ENCODE measurements at places on chromosomes 5 and 9.

DNA sequence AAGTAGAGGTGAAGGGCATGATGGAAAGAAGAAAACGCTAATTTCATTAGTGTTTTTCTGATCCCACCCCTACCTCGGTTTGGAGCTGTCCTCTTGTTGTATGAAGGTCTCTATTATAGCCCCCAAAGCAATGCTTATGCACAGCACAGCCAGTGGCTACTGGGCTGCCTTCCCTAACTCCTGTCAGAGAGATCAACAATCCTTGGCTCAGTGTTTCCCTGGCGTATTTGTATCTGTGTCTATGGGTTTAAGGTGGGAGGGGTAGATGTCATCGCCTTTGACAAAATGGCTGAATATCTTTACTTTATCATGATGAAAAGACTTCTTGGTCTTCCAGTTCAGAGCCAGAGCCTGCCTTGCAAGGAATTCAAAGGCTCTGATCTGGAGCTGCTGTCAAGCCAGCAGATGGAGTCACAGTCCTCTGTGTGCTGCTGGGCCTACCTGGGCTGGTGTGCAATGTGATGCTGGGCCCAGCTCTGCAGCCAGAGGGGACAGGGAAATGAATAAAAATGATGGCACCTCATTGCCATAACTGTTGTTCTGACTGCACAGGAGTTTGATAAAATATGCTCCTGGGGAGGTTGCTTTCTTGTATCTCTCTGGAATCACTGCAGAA, 20.1 kb upstream of the HSPA9 start:
- no peak for DNase-seq

GRCh38 chr5:127892467-127893207, 189.4 kb downstream of the CCDC192 start:
- no peak for DNase-seq

DNA sequence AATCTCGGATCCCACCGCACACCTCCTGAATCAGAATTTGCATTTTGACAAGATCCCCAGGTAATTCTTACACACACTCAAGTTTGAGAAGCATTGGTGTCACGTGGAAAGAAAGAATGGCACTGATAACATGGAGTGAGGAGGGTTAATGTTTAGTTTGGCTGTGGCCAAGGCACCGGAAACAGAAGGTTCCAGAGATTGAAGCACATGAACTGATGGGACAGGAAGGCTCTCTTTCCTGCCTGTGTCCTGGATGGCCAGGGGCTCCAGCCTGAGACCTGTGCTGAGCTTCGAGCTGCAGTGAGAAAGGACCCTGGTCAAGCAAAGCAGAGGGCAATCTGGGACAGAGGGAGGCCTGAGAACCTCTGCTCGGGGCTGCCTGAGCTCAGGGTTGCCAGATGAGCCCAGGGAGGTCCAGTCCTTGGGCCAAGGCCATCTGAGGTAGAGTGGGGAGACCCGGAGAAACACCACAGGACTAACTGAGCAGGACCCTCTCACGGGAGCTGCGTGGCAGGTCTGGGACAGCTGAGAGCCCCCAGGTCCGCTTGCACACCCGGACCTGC, 27.3 kb downstream of the AFAP1L1 start:
- DNase-seq: no peak

DNA sequence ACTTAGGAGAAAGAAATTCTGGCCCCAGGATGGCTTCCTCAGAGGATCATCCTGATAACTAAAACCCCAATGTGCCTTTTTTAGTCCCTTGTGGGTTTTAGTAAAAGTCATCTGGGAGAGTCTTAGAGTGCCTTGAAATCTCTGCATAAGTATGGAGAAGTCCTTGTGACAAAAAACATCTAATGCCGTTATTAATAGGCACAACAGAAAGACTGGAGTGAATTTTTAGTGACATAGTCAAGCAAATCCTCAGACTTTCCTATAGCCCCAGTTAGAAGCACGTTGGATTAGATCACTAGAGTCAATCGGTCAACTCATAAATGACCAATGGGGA, 108.2 kb upstream of the MPDZ start:
- no peak for DNase-seq

- DNase-seq: no peak
Measured at GRCh38 chr5:35081134-35081533, 33.4 kb upstream of the AGXT2 start.

DNA sequence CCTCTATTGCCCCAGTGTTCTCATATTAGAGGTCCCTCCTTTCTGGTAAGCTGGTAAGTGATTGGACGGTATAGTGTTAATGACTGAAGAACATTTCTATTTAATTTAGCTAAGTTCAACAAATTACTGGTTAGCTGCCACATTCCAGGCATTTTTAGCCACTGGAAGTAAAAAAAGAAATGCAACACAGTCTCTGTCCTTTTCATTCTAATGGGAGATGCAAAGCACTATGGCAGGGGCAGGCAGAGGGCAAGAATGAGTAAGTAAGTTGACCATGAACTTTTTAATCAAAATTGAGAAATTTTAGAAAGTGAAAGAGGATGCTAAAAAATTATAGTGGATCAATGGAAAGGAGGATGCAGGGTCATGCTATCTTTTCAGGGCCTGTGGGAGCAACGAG, 137.4 kb downstream of the GPBP1 start:
- DNase-seq: no peak

GRCh38 chr5:122942164-122942914, 94.2 kb downstream of the PPIC start:
- DNase-seq: no peak

DNA sequence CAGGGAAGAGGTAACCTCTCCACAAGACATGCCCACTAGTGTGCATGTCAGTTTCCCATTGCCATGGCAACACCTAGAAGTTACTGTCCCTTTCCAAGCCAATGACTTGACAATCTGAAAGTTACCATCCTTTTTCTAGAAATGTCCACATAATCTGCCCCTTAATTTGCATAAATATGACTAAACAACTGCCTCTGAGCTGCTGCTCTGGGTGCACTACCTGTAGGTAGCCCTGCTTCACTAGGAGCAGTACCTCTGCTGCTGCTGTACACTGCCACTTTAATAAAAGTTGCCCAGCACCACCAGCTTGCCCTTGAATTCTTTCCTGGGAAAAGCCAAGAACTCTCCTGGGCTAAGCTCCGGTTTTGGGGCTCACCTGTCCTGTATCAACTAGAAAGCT, 392.4 kb downstream of the NTRK2 start:
- no peak for DNase-seq

DNA sequence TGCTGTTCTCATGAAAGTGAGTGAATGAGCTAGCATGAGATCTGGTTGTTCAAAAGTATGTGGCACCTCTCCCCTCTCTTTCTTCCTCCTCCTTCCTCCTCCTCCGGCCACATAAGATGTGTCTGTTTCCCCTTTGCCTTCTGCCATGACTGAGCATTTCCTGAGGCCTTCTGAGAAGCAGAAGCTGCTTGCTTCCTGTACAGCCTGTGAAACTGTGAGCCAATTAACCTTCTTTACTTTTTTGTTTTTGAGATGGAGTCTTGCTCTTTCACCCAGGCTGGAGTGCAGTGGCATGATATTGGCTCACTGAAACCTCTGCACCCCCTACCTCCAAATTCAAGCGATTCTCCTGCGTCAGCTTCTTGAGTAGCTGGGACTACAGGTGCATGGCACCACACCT, 6.1 kb downstream of the S100Z start:
- DNase-seq: peak; percentile 20

DNA sequence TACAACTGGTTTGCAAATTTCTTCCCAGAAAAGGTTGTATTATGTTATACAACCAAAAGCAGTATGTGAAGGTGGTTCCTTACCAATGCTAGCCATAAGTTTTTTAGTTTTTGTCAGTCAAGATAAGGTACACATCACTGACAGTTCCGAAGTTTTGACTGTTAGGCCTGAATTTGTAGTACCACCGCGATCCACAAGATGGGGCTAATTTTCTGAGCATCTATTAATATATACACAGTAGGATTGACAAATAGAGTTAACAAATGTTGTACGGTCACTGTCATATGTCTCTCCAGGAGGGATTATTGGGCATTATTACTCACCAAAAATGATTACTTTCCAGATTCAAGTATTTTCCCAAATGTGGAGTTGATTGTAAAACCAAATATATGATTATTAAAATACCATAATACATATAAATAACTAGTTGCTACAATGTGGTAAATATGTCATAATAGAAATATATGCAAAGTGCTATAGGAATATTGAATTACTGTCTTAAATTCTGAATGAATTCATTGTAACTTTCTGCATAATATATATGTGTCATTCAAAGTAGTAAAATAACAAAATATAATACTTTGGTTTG, 28.4 kb upstream of the LRRC19 start:
- peak; percentile 57 for DNase-seq

- DNase-seq: no peak
Measured at GRCh38 chr9:132698989-132699388, 28.7 kb downstream of the GTF3C4 start.

GRCh38 chr9:89882930-89883361, 278.1 kb downstream of the GADD45G start:
- peak; percentile 0 for DNase-seq

GRCh38 chr5:173864126-173865050, 23.8 kb upstream of the CPEB4 start:
- DNase-seq: no peak

- DNase-seq: no peak
Measured at GRCh38 chr5:83731638-83732037, 11.0 kb upstream of the HAPLN1 start.

DNA sequence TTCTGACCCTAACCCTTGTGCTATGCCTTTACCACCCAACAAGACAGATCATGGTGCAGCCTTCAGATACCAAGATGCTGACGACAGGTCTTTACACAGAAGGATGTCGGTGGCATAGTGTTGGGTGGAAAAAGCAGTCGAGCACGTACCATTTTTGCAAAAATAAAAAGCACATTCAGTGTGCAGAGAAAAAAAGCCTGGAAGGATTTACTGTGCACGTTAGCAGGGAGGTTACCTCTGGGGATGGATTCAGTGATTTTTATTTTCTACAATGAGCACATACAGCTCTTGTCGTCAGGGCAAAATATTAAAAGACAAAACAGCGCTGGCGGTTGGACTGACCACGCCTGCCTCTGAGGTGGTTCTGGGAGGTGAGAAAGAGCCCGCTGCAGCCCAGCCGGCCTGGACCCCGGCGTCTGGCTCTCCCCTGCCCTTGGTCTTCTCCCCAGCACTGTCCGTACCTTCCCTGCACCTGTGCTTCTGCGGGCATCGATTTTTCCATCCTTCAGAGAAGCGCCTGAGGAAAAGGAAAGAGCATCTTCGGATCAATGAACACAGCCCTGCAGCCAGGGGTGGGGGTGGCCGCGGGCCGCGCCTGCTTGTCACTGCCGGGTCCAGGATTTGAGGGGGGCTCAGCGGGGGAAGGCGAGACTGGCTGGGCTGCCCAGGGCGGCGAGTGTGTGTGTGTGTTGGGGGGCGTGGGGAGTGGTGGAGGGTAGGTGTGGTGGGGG, 200.0 kb upstream of the IER5L start:
- DNase-seq: no peak

DNA sequence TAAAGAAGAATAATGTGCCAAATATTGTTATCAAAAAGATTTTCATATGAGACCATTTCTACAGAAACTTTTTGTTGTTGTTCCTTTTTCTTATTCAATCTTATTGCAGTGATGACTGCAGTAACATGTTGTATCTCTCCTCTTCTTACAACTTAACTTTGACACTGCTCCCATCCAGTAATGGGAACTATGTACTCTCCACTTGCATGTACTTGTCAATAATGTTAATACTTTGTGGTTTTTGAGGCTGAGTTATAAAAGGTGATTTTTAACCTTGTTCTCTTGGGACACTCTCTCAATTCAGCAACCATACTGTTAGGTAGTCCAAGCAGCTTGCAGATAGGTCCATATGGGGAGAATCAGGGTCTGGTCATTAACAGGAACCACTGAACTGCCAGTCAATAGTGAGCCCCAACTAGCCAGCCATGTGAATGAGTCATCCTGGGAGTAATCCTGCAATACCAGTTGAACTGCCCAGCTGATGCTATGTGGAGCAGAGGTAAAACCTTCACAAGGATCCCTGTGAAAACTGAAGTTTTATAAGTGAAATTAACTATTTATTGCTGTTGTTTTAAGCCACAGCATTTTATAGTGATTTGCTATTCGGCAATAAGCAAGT, 199.6 kb upstream of the DAB2 start:
- DNase-seq: no peak

- no peak for DNase-seq
Measured at GRCh38 chr9:92709240-92709639, 39.3 kb upstream of the IPPK start.

DNA sequence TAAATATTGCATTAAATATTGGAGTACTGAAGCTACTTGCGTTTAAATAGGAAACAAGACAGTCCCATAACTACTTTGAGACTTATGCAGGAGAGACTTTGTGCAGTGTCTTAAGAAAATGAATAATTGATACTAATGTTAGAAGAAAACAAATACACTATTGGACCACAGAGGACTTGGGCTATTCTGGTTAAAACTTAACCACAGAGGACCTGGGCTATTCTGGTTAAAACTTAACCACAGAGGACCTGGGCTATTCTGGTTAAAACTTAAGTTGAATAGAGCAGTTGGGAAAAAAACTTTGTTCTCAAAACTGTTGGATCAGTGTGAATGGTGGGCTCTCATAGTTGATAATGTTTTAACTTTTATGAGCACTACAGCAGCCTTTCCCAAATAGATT, 141.7 kb downstream of the WDR70 start:
- no peak for DNase-seq

DNA sequence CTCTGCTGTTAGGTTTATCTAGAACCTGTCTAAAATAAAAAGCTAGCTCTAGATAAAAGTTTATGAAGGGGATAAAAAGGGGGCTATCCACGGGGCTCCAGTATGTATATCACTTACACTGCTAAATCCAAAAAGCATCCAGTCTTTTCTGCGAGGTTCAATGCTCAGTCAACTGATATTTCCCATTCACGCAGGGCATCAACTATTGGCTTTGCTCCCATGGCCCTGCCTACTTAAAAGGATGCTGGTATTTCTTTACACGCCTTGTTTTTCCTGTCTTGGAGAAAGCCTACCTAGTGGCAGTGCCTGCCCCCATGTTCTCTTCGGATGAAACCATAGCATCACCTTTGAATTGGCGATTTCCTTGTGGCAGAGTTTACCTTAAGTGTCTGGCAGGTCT, 8.1 kb downstream of the SPRY4 start:
- DNase-seq: no peak

DNA sequence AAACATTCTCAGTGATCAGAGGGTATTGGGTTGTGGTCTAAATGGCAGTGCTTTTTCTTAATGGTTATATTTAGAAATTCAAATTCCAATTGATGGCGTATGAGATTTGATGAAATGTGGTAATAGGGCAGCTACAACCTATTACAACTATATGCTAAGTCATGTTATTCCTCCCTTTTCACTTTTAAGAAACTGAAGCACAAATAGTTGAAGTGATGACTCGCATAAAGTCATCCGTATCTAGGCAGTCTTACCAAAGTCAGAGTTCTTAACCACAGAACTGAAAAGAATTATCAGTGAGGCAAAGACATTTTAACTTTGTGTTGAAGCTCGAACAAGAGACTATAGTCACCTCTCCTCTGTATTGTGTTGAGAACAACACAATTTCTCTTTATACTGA, 28.2 kb downstream of the C9orf152 start:
- DNase-seq: no peak

Measured in stimulated activated CD4-positive, alpha-beta T cell treated with anti-CD3 and anti-CD28 coated beads, Interleukin-4, amount 100 ng/mL, for 24 hours (primary cell).